Stimulated activated CD8-positive, alpha-beta memory T cell treated with anti-CD3 and anti-CD28 coated beads, Interleukin-7, amount 100 ng/mL, for 1 hour (primary cell): ENCODE measurements at places on chromosomes 16 and 17.

GRCh38 chr16:58451945-58452401, 48.0 kb upstream of the NDRG4 start:
- no peak for DNase-seq

- DNase-seq = no peak
Observed at GRCh38 chr17:28029044-28029443, 13.4 kb upstream of the NLK start.

DNA sequence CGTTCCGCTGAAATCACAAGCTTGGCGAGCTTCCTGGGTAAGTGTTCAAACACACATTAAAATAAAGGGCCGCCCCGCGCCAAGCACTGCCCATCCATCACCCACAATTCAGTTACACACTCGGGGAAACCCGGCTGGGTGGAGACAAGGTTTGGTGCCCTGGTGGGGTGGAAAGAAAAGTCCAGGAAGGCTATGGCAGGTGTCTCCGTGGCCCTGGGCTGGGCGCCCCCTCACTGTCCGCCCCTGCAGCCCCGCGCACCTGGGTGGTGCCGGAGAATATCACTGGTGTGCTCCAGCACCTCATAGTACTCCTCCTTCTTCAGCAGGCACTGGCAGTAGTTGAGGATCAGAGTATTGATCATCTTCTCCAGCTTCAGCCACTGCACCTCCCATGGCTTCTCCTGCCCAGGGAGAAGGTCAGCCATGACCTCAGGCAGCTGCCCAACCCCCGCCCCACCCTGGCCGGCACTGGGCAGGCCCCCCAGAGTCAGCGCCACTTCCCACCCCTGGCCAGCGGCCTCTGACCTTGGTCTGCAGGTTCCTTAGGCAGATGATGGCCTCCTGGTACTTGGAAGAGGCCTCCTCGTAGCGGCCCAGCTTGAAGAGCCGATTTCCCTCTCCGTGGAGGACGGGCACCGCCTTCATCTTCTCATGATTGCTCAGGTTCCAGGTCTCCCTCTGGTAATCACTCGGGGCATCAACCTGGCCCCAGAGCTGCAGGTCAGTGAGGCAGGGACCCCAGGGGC, 8.4 kb downstream of the AIPL1 start:
- DNase-seq = no peak

GRCh38 chr16:14449334-14449733, 180.7 kb downstream of the PARN start:
- no peak for DNase-seq

GRCh38 chr17:76888661-76889060, 20.5 kb downstream of the MGAT5B start:
- DNase-seq = no peak

DNA sequence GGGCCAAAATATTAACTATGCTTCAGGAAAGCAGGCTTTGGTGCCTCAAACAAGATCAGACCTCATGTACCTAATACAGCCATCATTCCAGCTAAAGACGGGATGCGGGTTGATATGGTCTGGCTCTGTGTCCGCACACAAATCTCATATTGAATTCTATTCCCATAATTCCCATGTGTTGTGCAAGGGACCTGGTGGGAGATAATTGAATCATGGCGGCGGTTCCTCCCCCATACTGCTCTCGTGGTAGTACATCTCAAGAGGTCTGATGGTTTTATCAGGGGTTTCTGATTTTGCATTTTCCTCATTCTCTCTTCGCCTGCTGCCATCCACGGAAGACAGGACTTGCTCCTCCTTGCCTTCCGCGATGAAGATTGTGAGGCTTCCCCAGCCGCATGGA, 19.1 kb upstream of the CHST6 start:
- DNase-seq = no peak

GRCh38 chr17:48634493-48635208, 8.5 kb upstream of the HOXB9 start:
- no peak for DNase-seq

DNA sequence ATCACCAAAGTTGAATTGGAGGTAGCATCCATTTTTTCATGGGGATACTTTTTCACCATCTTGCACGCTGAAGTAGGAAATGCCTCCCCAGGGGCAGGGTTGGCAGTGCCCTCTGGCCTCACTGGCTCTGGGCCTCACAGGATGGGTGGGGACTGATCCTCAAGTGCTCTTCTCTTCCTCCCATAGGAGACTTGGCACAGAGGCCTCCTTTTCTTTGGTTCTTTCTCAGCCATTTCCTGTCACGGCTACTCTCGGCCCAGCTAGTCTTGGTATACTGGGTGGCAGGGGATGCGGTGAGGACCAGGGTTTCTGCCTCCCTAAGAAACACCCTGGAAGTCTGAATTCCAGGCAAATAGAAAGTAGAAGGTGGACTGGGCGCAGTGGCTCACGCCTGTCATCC, 58.2 kb downstream of the PECAM1 start:
- no peak for DNase-seq

DNA sequence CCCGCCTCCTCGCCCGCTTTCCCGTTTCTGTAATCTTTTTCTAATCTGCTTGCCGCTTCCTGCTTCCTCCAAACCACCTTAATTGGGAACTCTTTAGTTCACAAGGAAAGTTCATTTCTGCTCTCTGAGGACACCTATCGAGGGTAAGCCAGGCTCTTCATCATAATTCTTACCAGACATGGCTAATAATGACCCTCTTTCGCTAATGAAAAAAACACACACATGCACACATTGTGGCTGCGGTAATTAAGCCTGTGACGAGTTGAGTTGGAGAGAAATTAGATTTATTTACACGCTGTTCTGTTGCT, 100.6 kb downstream of the ZNF423 start:
- no peak for DNase-seq

DNA sequence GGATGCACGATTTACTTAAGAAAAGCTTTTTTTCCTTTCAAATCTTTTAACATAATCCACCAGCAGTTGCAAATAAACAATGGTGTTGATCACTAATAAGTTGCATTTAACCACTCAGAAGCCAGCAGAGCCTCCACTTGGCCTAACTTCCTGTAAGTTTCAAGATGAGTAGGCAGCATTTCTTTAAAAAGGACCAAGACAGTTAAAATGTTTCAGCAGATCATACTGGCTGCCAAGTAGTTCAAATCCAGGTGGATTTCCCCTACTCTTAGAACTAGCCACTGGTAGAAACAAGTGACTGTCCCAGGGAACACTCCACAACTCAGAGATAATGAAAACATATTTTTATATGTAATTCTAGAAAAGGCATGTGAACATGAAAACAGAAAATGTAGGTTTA, 17.0 kb upstream of the RFFL start:
- DNase-seq = no peak

- no peak for DNase-seq
Observed at GRCh38 chr16:83343935-83344366, 463.8 kb upstream of the HSBP1 start.

- no peak for DNase-seq
Observed at GRCh38 chr17:45222996-45223538, 1.4 kb downstream of the FMNL1 start.

GRCh38 chr17:81648013-81648706, 8.2 kb downstream of the PDE6G start:
- DNase-seq = no peak

DNA sequence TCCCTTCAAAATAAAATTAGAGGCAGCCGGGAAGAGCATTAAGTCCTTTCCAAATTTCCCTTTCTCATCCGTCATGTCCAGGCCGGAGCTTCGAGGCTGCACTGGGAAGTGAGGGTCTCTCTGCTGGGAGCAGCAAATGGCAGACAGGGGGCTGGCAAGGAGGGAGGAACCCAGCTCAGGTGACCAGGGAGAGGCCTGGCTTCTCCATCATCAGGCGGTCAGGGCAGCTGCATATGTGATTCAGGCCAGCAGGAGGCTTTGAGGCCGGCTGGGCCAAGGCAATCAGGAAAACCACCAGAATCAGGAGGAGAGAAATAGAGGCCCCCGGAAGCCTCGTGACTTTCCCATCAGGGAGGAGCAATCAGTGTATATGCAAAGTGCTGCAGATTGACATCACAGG, 85.0 kb upstream of the RPL38 start:
- no peak for DNase-seq

DNA sequence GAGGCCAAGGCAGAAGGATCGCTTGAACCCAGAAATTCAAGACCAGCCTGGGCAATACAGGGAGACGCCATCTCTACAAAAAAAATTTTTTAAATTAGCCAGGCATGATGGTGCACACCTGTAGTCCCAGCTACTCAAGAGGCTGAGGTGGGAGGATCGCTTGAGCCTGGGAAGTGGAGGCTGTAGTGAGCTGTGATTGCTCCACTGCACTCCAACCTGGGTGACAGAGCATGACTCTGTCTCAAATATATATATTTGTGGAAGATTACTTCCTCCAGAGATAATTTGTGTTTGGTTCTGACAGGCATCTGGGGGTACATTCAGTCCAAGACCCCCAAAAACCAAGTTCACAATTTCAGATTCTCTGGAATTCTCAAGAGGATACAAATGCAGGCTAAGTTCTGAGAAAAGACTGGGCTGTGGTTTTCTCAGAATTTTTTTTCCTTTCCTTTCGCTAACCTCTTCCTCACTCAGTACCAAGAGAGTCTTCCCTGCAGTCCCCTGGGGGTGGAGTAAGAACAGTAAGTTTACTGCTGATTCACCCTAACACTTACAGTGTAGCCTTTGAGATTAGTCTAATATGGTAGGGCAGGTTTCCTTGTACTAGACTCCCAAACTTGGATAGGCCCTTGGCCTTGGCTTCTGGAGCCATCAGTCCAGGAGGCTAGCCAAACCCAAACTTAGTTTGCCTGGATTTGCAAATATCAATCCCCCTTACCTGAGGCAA, 15.1 kb downstream of the GSDMB start:
- no peak for DNase-seq

- DNase-seq = no peak
Observed at GRCh38 chr17:82881900-82882714, 42.3 kb upstream of the ZNF750 start.

- no peak for DNase-seq
Observed at GRCh38 chr16:86343027-86343795, 167.1 kb upstream of the FOXF1 start.

DNA sequence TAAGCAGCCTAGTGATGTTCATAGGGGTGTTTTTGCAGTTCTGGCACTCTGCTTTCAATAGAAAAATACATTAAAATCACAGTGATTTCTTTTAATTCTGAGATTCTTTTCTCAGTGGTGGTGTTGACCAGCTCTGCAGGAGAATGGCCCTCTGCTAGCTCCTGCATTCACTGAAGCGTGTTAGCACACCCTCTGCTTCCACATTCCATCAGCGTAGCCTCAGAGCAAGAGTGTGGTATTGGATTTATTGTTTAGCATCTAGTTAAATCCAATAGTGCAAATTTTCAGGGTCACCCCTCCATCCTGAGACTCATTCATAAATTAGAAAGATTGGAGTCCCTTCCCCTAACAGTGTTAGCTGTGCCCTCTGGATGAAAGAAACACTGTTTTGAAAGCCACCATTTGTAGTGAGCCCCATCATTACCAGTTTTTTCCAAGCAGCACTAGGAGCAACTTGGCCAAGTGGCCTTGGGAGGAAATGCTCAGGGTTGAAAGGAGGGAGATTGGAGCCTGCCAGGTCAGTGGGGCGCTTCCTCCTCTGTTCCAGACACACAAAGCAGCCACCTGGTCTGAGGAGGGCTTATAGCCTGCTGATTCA, 45.7 kb downstream of the B9D1 start:
- no peak for DNase-seq

DNA sequence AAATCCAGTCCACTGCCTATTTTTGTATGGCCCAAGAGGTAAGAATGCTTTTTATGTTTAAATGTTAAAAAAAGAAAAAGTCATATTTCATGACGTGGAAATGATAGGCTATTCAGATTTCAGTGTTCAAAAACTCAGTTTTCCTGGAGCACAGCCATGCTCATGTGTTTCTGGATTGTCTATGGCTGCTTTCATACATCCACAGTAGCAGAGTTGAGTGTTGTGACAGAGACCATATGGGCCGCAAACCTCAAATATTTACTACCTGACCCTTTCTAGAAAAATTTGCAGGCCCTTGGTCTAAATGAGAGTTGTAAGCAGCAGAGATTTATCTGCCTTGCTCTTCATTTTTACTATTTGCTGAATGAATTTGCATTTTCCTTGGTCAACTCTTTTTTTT, 264.1 kb downstream of the CBLN1 start:
- DNase-seq = no peak

GRCh38 chr16:8858994-8859912, 9.6 kb downstream of the CARHSP1 start:
- no peak for DNase-seq

- no peak for DNase-seq
Observed at GRCh38 chr17:2371183-2372130, 29.4 kb downstream of the MNT start.

DNA sequence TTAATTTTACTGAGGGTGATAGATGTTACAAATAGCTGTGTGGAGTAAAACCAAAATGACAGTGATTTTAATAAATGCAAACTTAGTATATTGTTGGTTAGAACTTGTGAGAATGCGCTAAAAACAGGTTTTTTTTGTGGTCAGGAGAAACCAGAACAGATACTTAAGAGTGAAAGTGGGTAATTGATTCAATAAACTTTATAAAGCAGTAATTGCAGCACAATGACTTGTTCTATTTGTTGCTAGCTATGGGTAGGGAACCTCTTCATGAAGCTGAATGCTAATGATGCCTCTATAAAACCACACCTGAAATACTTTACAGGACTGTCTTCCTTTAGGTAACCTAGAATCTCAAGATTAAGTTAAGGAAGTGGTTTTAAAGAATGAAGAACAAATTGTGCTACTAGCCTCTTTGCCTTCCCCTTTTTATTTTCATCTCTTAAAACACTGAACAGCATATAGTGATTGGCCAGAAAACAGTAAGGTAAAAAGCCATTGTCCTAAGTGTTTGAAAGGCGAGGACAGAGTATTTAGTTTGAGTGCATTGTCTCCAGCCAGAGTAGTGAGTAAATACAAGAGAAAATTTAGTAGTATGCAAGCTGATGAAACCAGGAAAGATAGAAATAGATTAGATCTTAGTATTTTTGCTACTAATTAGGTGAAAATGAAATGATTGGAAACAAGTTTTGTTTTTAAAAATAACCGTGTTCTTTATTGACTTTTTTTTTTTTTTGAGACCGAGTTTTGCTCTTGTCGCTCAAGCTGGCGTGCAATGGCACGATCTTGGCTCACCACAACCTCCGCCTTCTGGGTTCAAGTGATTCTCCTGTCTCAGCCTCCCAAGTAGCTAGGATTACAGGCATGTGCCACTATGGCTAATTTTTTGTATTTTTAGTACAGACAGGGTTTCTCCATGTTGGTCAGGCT, 6.0 kb downstream of the GGNBP2 start:
- DNase-seq = no peak

GRCh38 chr17:45131616-45132319, 547 bp downstream of the PLCD3 start:
- DNase-seq = no peak

- DNase-seq = no peak
Observed at GRCh38 chr16:50428116-50428515, 59.3 kb upstream of the BRD7 start.
